ENCODE measurements at places on chromosomes 16 and 17.

- DNase-seq, result no peak
Observed at GRCh38 chr17:48649741-48650140, 23.6 kb upstream of the HOXB9 start.

GRCh38 chr16:23795378-23795777 is 40.4 kb upstream of the PRKCB start:
- DNase-seq, result no peak

DNA sequence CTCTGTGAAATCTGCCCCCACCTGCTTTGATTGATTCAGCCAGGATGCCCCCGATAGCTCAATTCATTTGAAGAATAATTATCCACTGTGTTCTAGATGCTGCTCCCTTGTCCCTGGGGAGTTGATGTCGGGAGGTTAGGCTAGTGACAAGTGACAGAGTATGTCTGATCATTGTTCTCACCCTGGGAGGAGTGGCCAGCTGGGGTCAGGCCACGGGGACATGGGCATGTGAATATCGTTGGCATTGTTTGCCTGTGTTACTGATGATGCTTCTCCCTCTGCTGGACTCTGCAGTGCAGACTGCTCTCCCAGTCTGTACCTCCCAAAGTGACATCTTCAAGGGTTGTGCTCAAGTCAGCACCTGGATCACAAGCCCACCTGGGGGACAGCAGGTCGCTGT is 89.9 kb upstream of the C16orf82 start:
- DNase-seq, result no peak

GRCh38 chr17:60888812-60889709 is 211.4 kb downstream of the BCAS3 start:
- DNase-seq, result no peak

GRCh38 chr17:81294512-81295030 is 536 bp downstream of the SLC38A10 start:
- no peak for DNase-seq

DNA sequence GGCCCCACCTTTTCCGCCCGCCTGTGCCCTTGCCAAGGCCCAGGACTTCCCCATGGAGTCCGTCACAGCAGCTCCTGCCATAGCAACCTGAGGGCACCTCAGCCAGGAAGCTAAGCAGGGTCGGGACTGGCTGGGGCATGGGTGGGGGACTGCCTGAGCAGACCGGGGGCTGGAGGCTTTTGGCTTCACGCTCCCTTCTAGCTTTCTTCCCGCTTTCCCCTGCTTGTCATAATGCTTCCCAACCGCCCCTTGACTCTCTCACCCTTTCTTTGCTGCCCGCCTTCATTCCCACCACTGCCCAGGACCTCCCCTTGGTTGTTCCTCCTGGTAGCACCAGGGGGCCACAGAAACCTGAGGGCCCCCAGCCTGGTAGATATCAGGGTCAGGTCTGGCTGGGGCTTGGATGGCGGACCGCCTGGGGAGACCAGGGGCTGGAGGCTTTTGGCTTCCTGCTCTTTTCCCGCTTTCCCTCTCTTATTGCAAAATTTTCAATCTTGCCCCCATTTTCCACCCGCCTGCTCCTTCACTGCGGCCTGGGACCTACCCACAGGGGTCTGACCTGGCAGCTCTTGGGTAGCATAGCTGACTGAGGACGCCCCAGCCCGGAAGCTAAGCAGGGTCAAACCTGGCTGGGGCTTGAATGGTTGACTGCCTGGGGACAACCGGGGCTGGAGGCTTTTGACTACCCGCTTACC is 2287.7 kb downstream of the TP53TG3F start:
- no peak for DNase-seq

DNA sequence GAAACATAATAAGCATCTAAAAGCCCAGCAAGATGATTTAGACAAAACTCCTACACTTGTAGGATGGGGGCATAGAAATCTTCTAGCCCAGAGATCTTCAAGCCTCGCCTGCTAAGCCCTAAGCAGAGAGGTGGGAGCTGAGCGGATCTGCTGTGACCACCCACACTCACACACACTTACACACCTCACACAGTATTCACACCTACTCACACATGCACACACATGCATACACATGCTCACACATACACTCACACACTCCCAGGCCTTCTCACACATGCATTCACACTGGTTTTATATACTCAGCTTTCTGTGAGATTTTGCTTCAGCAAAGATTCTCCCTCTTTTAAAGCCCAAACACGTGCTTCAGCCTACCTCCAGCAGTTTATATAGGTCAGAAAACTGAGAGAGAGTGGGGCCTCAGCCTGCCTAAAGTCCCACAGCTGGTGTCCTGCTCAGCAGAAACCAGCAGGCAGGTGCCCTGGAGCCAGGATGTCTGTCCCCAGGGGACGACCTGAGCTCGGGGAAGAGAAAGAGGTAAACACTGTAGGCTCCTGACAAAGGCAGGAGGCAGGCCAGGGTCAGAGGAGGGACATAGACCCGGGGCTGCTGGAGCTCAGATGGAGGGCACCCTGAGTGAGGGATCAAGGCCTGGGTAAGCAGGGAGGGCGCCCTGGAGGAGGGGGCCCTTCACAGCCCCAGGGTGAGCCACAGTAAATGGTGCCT is 12.0 kb upstream of the KRT19 start:
- no peak for DNase-seq

DNA sequence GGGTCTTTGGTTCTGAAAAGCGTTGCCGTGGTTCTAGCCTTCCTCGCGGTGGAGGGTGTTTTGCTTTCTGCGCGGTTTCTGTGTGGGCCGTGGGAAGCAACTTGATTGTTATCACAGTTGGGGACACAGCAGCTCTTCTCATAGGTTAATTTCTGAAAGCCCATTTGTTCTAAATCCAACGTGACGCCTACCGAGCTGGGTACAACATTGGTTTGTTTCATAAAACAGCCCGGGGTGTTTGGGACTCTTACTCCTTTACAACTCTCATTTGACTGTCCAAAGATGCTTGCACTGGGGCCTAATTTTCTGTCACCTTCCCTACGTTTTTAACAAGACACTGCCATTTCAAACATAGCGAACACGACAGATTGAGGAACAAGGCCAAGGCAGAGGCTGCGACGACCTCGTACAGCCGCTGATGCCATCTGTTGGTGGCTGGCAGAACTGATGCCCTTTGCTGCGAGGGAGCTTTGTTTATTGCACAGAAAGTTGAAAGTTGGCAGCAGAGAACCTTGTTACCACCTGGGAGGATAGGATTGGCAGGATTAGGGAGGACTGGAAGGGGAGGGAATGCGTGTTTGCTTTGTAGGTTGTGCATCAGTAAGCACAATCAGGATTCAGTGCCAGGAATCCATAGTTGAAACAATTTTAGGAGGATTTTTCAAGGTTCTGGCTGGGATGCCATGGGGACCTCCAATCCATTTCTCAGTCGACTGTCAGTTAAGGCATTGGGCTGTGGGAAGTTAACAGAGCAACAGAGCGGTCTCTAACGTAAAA is 98.3 kb downstream of the PITPNC1 start:
- peak; percentile 78 for DNase-seq

GRCh38 chr17:28916302-28916934 is 13.5 kb upstream of the DHRS13 start:
- DNase-seq, result no peak

GRCh38 chr17:77523540-77523939 is 382.8 kb downstream of the SEC14L1 start:
- no peak for DNase-seq

- peak; percentile 35 for DNase-seq
Observed at GRCh38 chr16:72875291-72876031, 172.5 kb downstream of the ZFHX3 start.

DNA sequence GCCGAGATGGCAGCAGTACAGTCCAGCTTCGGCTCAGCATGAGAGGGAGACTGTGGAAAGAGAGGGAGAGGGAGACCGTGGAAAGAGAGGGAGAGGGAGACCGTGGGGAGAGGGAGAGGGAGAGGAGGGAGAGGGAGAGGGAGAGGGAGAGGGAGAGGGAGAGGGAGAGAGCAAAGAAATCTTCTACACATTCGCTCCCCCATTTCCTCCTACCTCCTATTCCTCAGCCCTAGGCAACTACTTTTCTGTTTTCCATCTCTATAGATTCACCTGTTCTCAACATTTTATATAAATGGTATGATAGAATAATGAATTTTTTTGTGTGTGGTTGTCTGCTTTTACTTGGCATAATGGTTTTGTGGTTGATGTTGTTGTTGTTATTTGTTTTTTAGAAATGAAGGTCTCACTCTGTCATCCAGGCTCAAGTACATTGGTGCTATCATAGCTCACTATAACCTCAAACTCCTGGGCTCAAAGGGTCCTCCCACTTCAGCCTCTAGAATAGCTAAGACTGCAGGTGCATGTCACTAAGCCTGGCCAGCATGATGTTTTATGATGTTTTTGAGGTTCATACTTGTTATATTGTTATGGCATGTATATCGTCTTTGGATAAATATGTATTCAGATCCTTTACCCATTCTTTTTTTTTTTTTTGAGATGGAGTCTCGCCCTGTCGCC is 6.0 kb upstream of the PRPF8 start:
- no peak for DNase-seq

GRCh38 chr17:36131931-36132330 is 28.3 kb downstream of the CCL4 start:
- no peak for DNase-seq

GRCh38 chr17:56690441-56691291 is 97.2 kb downstream of the NOG start:
- DNase-seq, result no peak

GRCh38 chr16:53415504-53415903 is 18.8 kb upstream of the RBL2 start:
- no peak for DNase-seq

- DNase-seq, result no peak
Observed at GRCh38 chr16:71225145-71225544, 5.4 kb downstream of the HYDIN start.

DNA sequence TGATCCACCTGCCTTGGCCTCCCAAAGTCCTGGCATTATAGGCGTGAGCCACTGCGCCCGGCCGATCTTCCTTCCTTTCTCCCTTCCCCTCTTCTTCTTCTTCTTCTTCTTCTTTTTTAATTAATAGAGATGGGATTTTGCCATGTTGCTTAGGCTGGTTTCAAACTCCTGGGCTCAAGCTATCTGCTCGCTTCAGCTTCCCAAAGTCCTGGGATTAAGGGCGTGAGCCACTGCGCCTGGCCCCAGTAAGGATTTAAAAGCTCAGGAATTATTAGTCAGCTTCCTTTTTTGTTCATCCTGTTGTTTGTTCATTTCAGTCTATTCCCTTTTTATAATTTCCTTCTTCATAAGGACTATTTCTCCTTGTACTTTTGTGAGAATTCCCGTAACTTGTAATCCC is 32.7 kb upstream of the LRRC37A start:
- DNase-seq, result no peak

- no peak for DNase-seq
Observed at GRCh38 chr17:66971264-66971663, 6.8 kb downstream of the CACNG4 start.

- peak; percentile 28 for DNase-seq
Observed at GRCh38 chr16:72125635-72126428, 32.2 kb downstream of the DHX38 start.

DNA sequence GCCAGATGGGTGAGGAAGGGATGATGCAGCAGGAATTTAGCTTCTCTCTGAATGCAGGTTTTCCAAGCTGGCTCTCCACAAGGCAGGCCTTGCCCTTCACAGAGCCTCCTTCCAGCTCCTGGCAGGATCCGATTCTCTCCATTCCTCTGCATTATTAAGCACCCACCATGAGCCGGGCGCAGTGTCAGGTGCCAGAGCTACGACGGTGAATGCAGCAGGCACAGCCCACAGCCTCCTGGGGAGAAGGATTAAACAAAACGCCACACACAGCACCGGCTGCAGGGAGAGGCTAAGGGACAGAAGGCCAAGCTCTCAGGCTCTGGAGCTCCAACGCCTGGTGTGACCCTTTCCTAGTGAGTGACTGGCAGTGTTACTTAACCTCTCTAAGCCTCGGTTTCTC is 7.1 kb upstream of the MT2A start:
- no peak for DNase-seq

DNA sequence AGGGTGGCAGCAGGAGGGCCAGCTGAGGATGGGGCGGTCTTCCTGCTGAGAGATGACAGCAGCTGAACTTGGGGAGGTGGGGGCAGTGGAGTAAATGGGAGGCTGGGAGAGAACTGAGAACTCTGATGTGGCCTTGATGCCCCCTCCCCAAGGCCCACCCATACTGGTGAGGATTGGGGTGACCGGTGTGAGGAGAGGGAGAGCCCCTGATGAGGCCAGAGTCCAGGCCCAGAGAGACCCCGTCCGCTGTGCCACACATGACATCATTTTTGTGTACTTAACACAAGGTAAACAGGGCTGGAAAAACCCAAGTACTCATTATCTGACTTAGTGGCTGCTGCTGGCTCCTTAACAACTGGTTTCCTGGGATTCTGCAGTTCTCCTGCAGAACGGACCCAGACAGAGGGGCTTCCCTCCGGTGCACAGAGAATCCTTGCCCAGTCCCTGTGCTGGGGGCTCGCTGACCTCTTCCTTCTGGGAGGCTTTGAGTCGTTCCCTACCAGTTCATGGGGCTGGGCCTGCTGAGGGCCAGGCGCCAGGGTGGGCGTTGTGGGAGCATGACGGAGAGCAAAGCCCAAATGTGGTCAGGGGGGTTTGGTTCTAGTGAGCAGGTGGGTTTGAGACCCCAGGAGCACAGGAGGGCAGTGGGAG is 207.6 kb downstream of the RAB11FIP4 start:
- no peak for DNase-seq

DNA sequence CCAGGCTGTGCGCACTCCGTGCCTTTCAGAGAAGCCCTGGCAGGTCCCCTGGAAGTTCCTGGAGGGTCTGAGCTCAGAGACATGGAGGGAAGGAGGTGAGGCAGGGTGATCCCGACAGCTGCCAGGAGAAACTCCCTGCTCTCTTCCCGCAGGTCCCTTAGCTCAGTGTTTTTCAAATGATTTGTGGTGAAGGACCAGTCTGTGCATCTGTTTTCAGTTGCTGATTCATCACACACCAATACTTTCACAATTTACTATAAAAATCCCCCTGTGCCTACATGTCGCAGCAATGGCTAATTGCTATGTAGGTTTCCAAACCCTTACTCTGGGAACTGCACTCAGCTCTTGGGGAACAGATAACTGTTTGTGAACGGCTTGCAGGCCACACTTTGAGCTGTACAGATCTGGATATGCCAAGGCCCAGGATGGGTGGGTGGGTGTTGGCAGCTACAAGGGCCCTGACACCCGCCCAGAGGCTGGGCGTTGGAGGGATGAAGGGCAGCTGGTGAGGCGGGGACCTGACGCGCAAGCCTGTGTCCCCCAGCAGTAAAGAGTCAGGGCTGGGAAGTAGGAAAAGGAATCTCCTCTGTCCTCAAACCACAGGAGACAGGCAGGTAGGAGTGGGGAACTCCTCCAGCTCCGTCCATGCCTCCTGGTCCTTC is 20.5 kb upstream of the EMP2 start:
- no peak for DNase-seq

DNA sequence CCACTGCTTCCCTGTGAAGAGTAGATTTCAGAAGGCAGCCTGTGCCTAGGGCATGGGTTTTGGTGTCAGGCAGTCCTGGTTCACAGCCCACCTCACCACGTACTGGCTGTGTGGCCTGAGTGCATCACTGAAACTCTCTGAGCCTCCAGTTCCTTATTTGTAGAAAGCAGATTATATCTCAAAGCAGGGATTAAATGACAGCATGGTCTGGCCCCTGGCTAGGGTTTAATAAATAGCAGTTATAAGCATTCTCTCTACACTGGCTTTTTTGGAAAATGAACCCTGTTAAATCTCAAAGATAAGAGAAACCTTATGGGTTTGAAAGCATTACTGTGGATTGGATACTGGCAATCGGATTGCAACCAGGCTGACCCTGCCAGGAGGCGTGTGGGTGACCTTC is 2.9 kb upstream of the MT1M start:
- no peak for DNase-seq

GRCh38 chr16:2458887-2459646 is 842 bp upstream of the TEDC2 start:
- DNase-seq, result no peak

- DNase-seq, result no peak
Observed at GRCh38 chr16:67034487-67034886, 5.5 kb downstream of the CBFB start.

- peak; percentile 14 for DNase-seq
Observed at GRCh38 chr16:19555938-19556771, 652 bp downstream of the VPS35L start.
